GM06990 (cell line): ENCODE measurements at places on chromosomes 1 and 21.

DNA sequence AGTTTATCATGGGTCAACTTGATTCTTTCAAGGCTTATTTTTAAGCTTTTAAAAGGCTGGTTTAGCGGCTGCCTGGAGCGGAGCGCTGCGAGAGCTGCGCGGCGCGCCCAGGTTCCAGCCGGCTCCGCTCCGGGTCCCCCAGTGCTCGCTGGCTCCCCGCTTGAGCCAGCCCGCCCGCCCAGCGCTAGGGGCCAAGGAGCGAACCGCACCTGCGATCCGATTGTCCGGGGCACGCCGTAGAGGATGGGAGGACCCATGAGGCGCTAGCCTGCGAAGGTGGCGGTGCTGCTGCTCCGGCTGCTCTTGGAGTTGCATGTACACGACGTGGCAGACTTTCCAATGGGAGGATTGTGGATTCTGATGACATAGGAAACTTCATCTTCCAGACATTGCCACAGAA is 9.9 kb upstream of the CFHR4 start:
- DNase-seq, result no peak

DNA sequence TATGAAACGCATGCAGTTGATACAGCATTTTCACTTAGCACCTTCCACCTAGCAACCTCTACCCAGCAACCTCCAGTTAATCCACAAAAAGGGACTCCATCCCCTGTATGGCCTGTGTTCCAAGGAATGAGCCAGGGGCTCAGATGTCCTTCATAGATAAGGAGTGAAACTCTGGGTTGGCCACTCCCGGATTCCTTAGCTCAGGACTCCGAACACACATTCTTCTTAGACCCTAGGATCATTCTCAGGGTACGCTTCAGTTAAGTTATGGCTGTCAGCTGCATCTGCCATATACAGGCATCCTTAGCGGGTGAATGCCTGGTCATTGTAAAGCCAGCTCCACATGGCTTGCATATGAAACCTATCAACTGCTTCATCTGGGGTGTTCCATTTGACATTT is 15.9 kb upstream of the IFI6 start:
- no peak for DNase-seq

- DNase-seq, result no peak
Measured at GRCh38 chr1:7553042-7553690, 217.9 kb upstream of the VAMP3 start.

- peak; percentile 69 for DNase-seq
Measured at GRCh38 chr1:92784021-92784638, 778 bp downstream of the EVI5 start.

- DNase-seq, result no peak
Measured at GRCh38 chr1:166673722-166674121, 165.6 kb upstream of the POGK start.

GRCh38 chr21:29423099-29423870 is 124.6 kb downstream of the BACH1 start:
- no peak for DNase-seq

DNA sequence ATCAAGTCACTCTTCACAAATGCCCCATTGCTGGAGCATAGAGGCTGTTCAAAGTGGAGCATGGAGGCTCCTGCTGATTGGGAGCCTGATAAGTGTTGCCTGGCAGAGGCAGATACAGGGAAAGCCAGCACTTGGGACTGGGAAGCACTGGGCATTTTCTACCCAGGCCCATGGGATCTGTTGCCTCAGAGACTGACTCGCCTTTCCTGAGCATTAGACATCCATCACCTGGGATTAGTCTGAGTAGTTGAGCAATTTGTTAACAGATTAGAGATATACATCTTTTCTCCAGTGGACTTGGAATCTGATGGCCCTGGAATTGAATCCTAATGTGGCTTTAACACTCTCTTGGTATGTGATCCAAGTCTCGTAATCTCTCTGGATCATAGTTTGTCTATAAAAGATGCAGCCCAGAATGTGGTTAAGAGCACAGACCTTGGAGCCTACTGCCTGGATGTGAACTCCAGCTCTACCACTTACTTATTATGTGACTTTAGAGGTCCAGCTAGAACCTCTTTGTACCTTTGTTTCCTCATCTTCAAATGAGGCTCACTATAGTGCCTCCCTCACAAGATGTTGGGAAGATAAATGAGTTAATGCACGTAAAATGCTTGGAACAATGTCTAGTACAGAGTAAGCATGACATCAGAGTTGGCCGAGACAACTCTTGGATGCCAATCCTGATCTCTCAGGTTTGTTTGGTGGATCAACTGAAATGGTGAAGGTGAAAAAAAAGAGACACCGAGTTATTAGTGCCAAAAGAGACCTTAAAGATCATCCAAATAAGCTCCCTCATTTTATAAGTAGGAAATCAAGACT is 38.3 kb upstream of the NRDC start:
- DNase-seq, result no peak

DNA sequence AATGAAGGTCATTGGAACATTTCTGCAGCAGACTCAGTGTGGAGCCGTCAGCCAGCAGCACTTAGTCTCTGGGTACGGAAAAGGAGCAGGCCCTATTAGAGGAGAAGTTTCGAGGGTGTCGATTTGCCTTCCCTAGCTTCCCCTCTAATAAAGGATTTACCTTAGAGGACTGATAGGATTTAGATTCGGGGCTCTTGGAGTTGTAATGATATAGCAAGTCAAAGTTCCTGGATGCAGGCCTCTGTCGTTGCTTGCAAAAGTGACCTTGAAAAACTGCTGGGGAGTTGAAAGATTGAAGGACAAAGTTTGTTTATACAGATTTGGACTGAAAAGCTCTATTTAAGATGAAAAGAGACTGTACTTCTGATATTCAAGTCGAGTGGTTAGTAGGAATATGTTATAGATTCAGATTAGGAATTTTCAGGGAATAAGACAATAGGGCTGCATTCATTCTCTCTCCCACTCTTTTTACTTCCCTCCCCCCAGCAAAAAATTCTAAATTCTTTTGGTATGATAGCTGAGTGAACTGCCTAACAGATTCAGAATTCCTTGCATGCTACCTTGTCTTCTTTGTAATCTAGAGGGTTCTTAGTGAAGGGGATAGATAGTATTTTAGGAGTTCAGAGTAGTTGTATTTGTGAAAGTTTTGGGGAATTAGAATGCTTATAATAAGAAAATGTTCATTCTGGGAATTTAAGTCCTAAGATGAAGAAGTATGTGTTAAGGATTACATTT is 19.2 kb downstream of the NFYC start:
- DNase-seq, result no peak

DNA sequence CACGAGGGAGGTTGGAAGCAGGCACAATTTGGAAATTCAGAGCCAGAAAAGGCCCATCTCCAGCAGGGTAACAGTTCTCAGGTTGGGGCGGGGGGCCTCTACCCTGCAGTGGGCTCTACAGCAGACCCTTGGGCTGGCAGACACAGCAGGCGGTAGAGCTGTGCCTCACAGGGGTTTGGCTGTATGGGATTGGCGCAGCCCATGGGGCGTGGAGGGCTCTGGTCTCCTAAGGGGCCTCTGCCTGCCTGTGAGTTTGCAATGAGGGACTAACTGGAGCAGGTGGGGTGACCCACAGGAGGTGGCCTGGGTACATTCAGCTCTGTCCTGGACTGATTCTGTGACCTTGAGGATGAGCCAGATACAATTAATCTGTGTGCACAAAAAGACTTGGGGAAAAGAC is 124.1 kb downstream of the CAMTA1 start:
- DNase-seq, result no peak

DNA sequence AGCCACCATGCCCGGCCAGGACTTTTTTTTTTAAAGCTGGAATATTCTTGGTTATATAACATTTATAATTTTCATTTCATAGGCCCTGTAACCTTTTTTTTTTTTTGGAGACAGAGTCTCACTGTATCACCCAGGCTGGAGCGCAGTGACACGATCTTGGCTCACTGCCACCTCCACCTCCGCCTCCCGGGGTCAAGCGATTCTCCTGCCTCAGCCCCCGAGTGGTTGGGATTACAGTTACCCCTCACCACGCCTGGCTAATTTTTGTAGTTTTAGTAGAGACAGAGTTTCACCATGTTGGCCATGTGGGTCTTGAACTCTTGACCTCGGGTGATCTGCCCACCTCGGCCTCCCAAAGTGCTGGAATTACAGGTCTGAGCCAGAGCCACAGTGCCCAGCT is 12.6 kb downstream of the ZYG11B start:
- no peak for DNase-seq

- no peak for DNase-seq
Measured at GRCh38 chr1:93552741-93553455, 105.0 kb downstream of the FNBP1L start.

DNA sequence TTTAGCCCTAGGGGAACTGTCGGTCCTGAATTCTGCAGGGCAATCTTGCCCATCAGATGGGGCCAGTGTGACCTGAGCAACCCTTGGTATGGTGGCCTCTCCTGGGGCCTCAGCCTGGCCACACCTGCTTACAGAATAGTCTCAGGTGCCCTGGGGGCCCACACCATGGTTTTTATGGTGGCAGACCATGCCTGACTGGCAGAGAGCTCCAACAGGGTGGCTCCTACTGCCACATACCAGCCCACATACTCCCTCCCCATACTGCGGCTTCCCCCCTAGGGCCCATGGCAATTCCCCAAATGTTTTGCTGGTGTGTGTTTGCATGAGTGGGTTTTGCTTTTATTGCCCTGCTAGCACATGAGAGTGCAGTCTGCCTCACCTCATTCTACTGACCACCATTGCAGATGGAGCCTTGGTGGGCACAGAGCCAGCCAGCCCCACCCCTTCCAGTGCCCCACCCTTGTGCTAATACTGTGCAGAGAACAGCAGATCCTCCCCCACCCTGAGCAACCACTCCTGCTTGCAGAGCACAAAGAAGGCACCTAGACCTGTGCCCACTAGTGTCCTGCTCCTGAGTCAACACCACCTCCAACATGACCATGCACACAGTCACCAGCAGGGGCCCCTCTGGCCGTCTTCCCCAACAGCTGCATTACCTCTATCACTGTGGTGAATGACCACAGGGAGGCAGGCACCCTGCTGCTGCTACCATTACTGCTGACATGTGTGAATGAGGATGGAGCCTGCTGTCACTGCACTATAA is 86.8 kb downstream of the GDAP2 start:
- no peak for DNase-seq

GRCh38 chr1:214702556-214702955 is 99.6 kb downstream of the CENPF start:
- no peak for DNase-seq

DNA sequence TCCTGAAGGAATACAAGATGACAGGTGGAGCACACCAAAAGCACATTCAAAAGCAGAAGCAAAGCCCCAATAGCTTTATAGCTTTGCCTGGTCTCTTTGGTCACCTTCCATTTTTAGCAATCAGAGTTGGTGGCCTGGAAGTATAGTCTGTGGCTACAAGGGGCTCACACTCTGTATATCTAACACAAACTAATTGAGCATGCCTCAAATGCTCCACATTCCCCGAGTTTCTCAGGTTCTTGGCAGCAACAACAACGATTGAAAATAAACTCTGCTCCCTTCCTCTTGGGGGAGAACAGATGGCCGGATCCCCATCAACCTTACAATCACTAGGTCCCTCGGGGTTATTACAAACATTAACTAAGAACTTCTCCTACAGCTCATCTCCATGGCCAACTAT is 24.9 kb upstream of the TADA1 start:
- DNase-seq, result no peak

DNA sequence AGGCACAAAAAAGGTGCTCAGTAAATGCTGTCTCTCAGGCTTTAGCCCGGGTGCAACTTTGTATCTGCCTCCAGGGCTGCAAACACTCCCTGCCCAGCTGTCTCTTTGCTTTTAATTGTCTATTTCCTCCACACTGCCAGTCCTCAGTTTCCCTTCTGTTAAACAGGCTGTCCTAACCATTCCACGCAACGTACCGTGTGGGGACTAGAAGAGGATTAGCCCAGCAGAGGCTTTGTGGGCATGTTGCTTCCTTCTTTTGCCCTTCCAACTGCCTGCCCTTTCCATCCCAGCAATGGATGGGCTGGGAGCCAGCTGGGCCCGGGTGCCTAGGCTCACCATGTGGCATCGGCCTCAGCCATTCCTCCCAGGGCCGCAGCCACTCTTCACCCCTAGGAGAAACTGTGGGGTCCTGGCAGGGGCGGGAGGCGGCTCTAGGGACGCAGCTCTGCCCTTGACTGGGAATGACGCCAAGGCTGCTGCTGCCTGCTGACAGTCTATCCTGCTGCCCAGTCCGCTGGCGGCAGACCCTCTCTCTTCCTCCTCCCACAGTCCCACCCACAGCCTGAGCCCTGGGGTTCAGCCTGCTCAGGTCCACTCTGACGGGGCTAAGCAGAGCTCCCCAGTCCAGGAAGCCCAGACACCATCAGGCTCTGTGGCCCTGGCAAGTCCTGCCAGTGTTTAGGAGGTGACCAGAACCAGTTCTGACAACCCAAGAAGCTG is 40.6 kb upstream of the LRP8 start:
- DNase-seq, result no peak

- no peak for DNase-seq
Measured at GRCh38 chr1:234542211-234542850, 63.4 kb upstream of the TARBP1 start.

GRCh38 chr1:176885341-176885740 is 279.2 kb downstream of the ASTN1 start:
- DNase-seq, result no peak

DNA sequence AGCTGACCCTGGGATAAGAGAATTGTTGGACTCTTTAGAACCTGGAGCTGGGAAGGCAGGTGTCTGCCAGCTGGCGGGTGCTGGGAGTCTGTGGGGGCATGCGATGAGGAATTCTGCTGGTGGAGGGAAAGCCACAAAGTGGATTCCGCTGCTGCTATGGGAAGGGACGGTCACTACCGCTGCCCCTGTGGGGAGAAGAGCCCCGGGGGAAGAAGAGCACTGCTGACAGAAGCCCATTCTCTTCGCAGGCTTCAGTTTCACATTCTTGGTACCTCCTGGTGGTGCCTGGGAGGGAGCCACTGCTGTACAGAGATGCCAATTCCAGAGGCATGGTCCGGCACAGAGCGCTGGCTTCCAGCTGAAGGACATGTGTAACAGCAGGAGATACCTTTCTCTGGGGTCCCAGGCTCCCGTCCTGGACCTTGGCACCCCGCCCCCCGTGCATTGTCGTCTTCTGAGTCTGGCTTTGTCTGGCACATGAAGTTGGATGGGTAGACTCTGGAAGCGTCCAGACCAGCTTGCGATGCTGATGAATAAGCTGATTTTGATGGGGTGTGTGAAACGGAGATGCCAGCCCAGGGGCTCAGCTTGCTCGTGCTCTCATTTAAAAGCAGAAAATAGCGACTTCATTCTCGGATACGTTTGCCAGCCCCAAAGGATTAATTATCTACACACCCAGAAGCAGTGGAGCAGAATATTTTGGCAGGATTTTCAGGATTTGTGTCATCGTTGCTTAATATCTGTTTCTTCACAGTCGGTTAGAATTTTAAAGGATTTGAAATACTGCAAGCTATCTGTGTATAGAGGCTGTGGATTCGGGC is 13.2 kb downstream of the PDXK start:
- DNase-seq, result no peak
